Diencephalon (tissue), 1 donor: ENCODE measurements at places on chromosomes 16 and 17. TPM values are rescaled to one million over a fixed set of nuclear protein-coding genes. Genes with fewer than 3 reads are reported as not detected.

Gene OR1F1
- total RNA-seq = 0.69 TPM

Gene SDK2
- total RNA-seq = 8.8 TPM

Gene GLTPD2
- total RNA-seq = not detected

Gene EIF4A3
- 53.1 TPM for total RNA-seq

Gene BCL6B
- total RNA-seq = 3.0 TPM

Gene ZDHHC1
- 4.6 TPM for total RNA-seq

Gene FOXF1
- 0.92 TPM for total RNA-seq

Gene RNF112
- total RNA-seq = 17.3 TPM

Gene C17orf50
- not detected for total RNA-seq

Gene CCDC200
- total RNA-seq = not detected

Gene CA5A
- not detected for total RNA-seq

Gene AANAT
- not detected for total RNA-seq

Gene SLC16A11
- 0.23 TPM for total RNA-seq

Gene IRF8
- 7.2 TPM for total RNA-seq

Gene CHD9NB
- 2.8 TPM for total RNA-seq

Gene PIRT
- total RNA-seq = 5.3 TPM

Gene CACNG5
- total RNA-seq = 12.2 TPM

Gene KRT17
- total RNA-seq = not detected

Gene CIBAR2
- total RNA-seq = 4.8 TPM

Gene CHST6
- 5.3 TPM for total RNA-seq

Gene KRTAP1-5
- total RNA-seq = not detected
